Stimulated activated CD8-positive, alpha-beta memory T cell treated with anti-CD3 and anti-CD28 coated beads, Interleukin-7, amount 100 ng/mL, for 4 hours (primary cell): ENCODE measurements at places on chromosomes 16 and 17.

DNA sequence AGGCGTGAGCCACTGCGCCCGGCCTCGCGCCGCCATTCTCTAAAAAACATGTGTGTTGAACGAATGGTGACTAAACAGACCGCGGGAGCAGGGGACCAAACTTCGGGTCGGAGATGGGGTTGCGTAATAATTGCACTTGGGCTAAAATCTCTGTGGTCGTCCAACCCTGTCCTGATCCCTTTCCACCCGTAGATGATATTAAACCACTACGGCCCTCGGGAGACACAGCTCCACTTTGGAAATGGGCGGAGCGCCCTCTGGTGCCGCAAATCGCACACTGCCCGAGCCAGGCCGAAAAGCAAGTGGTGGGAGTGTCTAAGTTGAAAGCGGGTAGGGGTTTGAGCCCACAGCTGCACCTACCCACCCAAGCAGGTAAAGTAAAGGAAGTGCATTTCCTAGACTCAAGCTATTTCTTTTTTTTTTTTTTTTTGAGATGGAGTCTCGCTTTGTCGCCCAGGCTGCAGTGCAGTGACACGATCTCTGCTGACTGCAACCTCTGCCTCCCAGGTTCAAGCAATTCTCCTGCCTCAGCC is 17.0 kb downstream of the CAVIN1 start:
- DNase-seq, result peak; percentile 56

DNA sequence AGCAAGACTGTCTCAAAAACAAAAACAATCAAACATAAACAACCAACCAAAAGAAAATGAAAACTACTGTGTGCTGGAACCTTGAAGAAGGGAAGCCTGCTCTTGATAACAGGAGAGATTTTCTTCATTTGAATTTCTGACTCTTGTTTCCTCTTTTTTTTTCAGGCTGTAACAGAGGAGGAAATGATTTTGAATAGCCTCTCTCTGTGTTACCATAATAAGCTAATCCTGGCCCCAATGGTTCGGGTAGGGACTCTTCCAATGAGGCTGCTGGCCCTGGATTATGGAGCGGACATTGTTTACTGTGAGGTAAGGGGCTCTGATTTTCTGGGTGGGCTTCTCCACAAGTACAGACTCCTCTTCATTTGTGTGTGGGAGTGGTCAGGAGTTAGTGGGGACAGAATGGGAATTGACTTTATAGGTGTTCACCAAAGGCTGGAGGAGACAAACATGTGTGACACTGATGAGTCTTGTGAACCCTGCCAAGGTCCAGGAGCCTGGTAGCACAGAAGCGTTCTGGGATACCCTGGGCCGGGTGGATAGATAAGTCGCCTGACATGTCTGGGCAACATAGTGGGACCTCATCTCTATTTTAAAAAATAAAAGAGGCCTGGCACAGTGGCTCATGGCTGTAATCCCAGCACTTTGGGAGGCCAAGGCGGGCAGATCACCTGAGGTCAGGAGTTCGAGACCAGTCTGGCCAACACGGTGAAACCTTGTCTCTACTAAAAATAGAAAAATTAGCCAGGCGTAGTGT is 14.9 kb downstream of the DUS2 start:
- DNase-seq, result no peak

DNA sequence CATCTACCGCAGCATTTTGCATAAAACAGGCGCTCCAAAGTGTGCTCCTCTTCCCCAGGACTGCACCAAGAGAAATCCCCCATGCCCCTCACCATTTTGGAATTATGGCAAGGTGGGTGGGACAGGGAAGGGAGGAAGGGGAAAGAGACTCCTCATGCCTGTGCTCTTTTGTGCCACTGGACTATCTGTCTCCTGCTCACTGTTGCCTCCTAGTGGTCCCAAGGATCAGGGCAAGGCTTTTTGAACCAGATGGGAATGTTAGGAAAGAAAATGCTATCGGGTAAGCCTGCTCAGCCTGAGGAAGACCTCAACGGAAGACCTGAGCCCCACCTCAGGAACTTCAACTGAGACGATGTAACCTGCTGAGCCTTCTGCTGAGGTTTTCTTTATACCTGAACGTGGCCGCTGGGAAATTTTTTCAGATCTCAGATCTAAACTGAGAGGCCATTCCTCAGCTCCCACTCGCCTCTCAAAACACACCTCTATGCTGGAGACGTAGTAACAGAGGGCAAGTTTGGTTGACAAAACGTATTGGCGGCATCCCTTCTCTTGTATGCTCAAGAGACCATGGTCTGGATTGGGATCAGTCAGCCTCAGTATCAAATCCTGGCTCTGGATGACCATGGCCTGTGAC is 58.3 kb downstream of the SPACA3 start:
- no peak for DNase-seq

- no peak for DNase-seq
These were observed 98.8 kb downstream of the IRX5 start for GRCh38 chr16:55029509-55029908.

- DNase-seq, result no peak
These were observed 211.7 kb upstream of the CDH5 start for GRCh38 chr16:66154801-66155200.

- DNase-seq, result no peak
These were observed 26.2 kb upstream of the ZNF652 start for GRCh38 chr17:49388290-49388640.

- no peak for DNase-seq
These were observed 46.7 kb downstream of the CYB5B start for GRCh38 chr16:69471121-69471520.

DNA sequence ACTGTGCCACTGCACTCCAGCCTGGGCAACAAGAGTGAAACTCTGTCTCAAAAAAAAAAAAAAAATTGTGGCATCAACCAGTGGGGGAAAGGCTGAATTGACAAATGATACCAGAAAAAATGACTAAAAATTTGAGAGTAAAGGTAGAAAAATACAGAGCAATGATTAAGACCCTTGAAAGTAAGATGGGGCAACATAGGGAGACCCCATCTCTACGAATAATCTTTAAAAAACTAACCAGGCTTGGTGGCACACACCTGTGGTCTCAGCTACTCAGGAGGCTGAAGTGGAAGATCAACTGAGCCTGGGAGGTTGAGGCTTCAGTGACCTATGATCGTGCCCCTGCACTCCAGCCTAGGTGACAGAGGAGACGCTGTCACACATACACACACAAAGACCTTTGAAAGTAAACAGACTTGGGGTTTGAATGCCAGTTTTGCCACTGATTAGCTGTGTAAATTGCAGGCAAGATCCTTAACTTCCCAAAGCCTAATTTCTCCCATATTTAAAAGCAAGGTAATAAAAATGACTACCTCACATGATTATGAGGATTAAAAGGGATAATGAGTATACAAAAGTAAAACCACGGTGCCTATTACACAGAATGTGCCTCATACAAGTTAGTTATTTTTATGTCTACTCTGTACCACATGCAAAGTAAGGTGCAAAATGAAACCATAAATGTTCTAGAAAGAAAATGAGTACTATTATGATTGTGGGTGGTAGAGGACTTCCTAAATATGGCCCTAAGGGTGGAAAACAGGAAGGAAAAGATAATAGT is 21.7 kb upstream of the PAFAH1B1 start:
- no peak for DNase-seq

- DNase-seq, result no peak
These were observed 320 bp upstream of the KRTAP4-2 start for GRCh38 chr17:41178341-41178740.

GRCh38 chr17:11372692-11373091 is 131.7 kb downstream of the SHISA6 start:
- no peak for DNase-seq

DNA sequence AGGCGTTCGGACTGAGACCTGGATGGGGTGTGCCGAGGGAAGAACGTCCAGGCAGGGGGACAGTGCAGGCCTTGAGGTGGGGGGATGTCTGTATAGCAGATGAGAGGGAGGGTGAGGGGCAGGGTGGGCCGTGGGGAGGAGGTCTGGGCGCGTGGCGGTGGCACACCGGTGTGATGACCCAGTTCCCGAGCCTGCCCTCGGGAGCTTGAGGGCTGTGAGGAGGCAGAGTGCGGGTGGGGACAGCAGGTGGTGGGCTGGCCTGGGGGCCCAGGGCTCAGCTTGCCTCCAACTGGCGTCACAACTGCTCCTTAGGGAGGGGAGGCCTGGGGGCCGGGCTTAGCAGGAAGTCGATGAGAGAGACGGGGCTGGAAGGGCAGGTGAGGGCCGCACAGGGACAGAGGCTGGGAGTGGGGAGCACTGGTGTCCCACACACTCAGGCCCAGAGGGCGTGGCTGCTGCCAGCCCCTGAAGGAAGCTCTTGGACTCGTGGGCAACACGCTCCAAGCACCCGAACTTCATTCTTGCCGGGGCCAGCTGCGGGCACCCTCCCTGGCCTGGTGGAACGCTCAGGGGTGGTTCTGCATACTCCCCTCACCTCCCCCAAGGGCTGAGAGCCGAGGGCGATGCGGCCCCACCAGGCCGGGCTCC is 6.5 kb downstream of the CACNA1H start:
- DNase-seq, result no peak

DNA sequence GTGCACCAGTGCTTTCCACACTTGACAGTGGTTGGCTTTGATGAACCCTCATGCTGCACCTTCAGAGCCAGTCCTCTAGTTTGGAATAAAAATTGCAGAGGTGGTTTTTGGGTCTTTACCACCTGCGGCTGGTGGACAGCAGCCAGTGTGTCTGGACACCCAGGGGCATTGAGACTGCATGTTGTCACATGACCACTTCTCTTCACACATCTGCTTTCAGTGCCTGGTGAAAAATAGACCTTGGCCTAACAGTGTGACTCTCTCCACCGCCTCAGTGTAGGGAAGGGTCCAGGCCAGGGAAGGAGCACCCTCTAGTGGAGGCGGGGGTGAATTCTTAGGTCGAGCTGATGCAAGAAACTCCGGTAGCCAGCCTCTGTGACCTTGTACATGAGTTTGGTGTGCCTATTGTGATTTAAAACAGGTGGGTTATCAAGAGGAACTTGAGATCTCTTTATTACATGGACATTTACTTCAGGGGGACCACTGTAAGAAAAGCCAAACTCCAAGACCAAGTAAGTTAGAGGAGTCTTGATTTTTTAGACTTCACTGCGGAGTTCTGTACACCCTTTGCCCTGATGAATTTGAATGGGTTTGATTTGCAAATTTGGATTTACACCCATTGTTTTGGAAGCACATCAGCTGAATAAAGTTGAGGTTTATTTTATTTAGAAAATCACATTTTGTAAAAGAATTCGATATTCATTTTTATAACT is 17.9 kb downstream of the GOSR2 start:
- peak; percentile 38 for DNase-seq

DNA sequence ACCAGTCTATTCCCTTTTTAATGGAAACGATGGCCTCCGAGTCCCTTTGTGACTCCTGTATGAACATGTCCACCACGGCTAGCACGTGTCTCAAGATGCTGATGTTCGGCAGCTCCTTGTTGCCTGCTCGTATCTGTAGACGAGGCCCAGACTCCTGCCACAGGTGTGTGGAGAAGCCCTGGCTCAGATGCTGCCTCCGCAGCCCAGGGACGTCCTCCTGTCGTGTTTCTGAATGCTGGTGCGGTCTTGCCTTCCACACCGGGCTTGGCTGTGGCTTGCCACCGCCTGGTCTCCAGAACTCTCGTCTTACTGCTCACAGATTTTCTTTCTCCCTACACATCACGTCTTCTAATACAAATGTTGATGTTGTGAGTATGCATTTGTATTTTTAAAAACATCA is 17.0 kb downstream of the FOXF1 start:
- DNase-seq, result no peak

DNA sequence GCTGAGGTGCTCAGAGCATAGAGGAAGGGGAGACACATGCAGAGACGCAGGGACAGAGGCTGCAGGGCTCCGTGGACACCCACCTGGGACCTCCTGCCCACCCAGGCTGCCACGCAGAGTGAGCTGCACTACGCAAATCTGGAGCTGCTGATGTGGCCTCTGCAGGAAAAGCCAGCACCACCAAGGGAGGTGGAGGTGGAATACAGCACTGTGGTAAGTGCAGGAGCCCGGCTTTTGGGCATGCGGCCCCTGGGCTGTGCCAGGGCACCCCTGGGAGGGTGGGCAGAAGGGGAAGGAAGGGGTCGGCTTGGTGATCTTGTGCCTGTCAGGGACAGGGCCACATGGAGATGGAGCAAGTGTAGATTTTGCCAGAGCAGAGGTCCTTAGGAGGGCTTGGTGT is 15.2 kb downstream of the CD300A start:
- DNase-seq, result no peak

DNA sequence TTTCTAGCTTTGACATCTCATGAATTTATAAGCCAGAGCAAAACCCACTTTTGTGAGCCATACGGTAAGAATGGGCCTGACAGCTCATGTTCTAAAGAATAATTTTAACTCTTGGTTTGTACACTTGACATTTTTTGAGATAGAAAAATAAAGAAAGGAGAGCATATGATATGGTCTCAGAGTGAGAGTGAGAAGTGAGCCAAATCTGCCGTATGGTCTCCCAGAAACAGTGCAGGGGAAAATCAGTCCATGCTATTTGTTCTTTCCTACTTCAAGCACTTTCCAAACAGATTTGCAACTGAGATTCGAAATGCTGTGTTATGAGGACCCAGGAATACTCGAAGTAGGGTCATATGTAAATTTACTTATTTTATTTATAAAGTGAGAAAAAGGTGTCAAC is 20.9 kb downstream of the SMIM36 start:
- DNase-seq, result no peak

GRCh38 chr16:57062329-57062728 is 30.1 kb upstream of the CPNE2 start:
- no peak for DNase-seq

GRCh38 chr17:16371742-16372141 is 9.1 kb upstream of the UBB start:
- no peak for DNase-seq

GRCh38 chr17:38716368-38717005 is 11.4 kb downstream of the MLLT6 start:
- DNase-seq, result no peak

DNA sequence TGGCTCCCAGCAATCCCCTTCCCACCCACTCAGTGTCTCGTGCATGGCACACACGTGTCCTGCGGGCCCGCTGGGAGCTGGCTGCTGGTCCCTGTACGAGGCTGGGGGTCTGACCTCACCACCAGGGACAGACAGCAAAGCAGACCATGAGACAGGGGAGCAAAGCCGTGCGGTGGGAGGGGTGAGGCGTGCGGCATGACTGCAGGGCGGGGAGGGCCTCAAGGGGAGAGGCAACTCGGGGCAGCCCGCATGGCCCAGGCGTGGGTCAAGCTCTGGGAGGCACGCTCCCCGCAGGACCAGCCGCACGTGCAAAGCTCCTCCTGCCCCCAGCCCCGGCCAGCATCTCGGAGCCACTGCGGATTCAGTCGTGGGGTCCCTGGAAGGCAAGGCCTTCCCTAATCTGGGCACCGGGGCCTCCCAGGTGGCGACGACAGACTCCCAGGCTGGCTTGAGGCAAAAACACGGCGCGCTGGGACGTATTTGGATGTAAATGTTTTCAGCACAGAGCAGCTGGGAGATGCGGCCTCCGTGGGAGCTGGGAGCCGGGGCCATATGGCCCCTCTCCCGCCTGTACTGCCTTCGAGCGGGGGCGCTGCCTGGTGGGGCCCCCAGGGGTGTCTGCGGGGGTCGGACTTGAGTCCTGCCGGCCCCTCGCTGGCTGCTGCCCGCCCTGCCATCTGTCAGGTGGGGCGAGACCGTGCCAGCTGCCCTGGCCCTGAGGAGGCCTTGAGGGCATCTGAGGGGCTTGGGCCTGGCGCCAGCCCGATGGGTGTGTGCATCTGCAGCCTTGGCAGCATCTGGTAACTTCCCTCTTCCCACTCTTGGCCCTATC is 12.2 kb upstream of the CBFA2T3 start:
- no peak for DNase-seq

- DNase-seq, result no peak
These were observed 290.1 kb downstream of the MAP2K4 start for GRCh38 chr17:12310811-12311210.

- no peak for DNase-seq
These were observed 119.5 kb downstream of the MSI2 start for GRCh38 chr17:57375770-57376225.

- DNase-seq, result no peak
These were observed 108.5 kb downstream of the PCTP start for GRCh38 chr17:55859301-55859795.
